ENCODE measurements at places on chromosomes 4 and X. TPM values are rescaled to one million over a fixed set of nuclear protein-coding genes. Genes with fewer than 3 reads are reported as not detected.

ASB9 gene
- 3.4 TPM for total RNA-seq

CXCL6 gene
- total RNA-seq: 0.16 TPM

SMIM10 gene
- total RNA-seq: 9.6 TPM

HSD17B13 gene
- total RNA-seq: 1.2 TPM

FDCSP gene
- total RNA-seq: 1.7 TPM

IGFBP7 gene
- 288 TPM for total RNA-seq

SHROOM2 gene
- total RNA-seq: 5.8 TPM

TCEAL6 gene
- not detected for total RNA-seq

STARD8 gene
- 6.5 TPM for total RNA-seq

RGN gene
- total RNA-seq: 4.8 TPM

HSFX1 gene
- total RNA-seq: 0.95 TPM

NONO gene
- 261 TPM for total RNA-seq

CLIC2 gene
- total RNA-seq: 13.6 TPM

All from urinary bladder (tissue), 4 donors.